ENCODE measurements at places on chromosomes 2 and 18.

GRCh38 chr2:220224691-220225543 lies 597.5 kb downstream of the SLC4A3 start:
- DNase-seq, result no peak

GRCh38 chr2:6924924-6925409 lies 7.8 kb downstream of the RNF144A start:
- no peak for DNase-seq

- DNase-seq, result no peak
Observed at GRCh38 chr2:54570321-54570855, 114.3 kb downstream of the SPTBN1 start.

- DNase-seq, result no peak
Observed at GRCh38 chr2:182593394-182593975, 122.6 kb upstream of the DNAJC10 start.

DNA sequence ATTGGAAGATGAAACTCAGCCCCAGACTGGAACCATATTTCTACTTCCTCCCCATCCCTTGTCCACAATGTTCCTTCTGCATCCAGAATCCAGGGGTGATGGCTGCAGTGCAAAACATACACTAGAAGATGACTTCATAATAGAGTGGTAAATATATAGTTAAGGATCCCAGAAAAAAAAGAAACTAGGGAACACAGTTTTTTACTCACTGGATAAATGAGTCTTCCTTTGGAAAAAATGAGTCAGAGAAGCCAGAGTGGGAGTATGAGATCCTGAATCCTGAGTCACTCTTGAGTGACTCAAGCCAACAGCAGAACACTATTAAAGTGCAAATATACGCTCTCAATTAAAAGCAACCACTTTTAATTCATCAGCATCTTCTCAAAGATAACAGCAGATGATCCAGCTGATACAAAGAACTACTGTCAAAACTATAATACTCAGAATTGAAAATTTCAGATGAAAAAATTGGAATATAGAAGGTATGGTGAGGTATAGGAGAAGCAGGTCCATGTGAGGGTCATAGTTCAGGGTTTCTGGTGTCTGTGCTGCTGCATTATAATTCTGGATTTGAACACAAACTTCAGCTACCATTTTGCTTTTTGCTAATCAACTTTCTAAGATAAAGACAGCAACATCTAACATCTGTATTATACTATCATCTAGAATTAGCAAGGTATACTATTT lies 987.2 kb upstream of the CDH2 start:
- DNase-seq, result no peak

- DNase-seq, result no peak
Observed at GRCh38 chr18:476251-476664, 24.2 kb downstream of the COLEC12 start.

DNA sequence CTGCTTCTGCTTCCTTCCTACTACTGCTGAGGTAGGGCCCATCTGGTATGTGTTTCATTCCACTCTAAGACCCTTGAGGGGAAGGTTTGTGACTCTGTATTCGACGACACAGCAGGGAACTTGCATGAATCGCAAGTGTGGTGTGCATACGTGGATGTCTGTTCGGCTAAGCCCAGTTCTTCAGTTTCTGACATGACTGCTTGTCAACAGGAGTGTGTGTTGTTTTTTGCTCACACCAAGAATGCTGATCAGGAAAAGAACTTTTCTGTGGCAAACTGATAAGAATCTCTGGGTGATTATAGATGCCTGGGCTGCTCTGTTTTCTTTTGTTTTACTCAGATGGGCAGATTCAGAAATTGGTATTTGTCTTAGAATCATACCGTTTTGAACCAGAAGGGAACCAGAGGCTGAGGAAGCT lies 22.0 kb downstream of the TNFRSF11A start:
- no peak for DNase-seq

Data from activated effector memory CD4-positive, alpha-beta T cell treated with Interleukin-2 at 50 U/mL for 16 hours (primary cell).